Uterus (tissue), 4 donors: ENCODE measurements at places on chromosomes 16 and 17.

- no peak for DNase-seq
Observed at GRCh38 chr17:62722625-62723024, 85.5 kb downstream of the MARCHF10 start.

DNA sequence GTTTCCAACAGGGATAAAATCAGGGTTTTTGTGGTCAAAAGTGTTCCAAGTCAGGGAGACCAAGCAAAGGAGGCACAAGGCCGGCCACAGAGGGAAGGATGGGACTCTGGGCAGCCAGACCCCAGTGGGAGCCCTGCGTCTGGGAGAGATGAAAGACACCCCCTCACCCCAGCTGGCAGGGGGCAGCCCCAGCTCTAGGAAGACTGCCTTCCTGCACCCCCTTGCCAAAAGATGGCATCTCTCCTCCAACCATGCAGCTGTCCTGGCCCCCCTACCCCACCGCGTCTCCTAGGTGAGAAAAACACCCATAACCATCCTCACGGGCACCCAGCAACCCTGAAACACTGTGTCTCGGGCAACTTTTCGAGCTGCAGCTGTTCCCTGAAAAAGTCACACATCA is 51.3 kb downstream of the CUEDC1 start:
- DNase-seq, result no peak

GRCh38 chr16:58433569-58433951 is 41.3 kb downstream of the GINS3 start:
- no peak for DNase-seq

GRCh38 chr17:17144916-17145665 is 61.0 kb downstream of the PLD6 start:
- no peak for DNase-seq

GRCh38 chr16:72371307-72372086 is 199.5 kb upstream of the PMFBP1 start:
- DNase-seq, result no peak

DNA sequence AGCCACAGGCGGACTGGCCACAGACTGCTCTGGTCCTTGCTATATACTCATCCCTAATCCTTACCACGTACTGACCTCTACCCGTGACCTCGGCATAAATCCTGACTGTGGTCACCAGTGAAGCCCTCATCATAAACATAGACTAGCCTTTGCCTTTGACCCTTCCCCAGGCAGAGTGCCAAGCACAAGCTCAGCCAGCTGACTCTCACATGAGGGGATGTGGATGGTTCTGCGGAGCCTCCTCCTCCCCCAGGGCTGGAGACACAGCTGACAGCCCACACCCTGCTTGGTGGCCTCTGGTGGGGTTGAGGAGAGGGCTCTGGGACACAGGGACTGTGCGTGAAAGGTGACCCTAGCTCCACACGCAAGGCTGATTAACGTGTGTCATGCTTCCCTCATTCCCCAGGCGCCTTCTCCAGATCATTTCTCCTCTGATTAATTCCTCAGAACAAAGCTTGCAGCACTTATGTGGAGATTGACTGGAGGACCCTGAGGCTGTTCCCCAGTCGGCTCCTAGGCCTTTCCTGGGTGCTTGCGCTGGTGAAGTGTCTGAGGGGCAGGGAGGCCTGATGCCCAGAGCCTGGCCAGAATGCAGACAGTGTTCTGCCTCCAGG is 241.5 kb upstream of the NLRP1 start:
- DNase-seq, result no peak

DNA sequence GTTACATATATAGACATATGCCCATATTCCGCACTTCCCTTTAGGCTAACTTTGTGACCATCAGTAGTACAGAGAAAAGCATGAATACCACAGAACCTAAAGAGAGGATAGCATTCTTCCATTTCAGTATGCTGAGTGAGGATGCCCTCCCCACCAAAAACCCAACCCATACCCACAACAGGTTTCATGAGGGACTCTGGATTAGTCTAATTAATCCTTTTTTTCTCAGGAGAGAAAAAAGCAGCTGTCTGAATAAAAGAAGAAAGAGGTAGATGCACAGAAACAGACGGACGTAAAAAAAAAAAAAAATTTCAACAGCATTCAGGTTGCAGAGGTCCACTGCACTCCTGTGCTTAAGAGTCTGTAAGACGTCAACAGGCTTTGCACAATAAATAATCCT is 6.7 kb downstream of the MMD start:
- DNase-seq, result no peak

DNA sequence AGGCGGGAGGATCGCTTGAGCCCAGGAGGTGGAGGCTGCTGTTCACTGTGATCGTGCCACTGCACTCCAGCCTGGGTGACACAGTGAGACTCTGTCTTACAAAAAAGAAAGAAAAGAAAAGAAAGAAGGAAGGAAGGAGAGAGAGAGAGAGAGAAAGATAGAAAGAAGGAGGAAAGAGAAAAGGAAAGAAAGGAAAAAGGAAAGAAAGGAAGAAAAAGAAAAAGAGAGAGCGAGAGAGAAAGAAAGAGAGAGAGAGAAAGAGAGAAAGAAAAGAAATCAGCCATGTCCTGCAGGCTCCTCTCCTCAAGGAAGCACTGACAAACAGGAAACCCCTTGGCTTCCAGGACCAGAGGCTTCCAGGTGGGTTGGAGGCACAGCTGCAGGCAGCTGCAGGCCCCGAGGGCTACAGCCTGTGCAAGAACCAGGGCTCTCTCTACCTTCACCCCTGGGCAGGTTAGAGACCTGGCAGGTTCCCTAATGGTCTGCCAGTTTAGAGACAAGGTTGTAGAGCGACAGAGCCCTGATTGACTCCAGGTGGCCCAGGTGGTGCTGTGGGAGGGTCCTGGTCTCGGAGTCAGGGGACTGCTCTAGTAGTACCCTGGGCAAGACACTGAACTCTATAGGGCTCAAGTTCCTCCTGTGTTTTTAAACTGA is 53.8 kb downstream of the PECAM1 start:
- no peak for DNase-seq

- peak; percentile 77 for DNase-seq
Observed at GRCh38 chr17:40014375-40014980, 762 bp upstream of the CSF3 start.

GRCh38 chr16:77133706-77134105 is 57.3 kb upstream of the MON1B start:
- no peak for DNase-seq

GRCh38 chr17:79706931-79707850 is 23.6 kb upstream of the ENPP7 start:
- peak; percentile 73 for DNase-seq

DNA sequence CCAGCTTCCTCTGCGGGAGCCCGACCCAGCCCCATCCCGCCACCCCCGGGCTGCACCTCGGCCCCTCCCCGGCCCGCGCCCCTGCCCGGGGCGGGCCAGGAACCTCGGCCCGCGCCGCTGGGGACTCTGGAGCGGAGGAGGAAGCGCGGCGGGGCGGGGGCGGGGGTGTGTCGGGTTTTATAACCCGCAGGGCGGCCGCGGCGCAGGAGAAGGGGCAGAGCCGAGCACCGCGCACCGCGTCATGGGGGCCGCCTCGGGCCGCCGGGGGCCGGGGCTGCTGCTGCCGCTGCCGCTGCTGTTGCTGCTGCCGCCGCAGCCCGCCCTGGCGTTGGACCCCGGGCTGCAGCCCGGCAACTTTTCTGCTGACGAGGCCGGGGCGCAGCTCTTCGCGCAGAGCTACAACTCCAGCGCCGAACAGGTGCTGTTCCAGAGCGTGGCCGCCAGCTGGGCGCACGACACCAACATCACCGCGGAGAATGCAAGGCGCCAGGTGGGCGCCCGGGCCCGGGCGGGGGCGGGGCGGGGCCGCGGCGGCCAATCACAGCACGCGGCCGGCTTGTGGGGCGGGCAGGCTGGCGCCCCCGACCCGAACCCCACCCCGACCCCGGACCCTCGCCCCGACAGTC is at the start of gene ACE:
ACE (plus strand) TSS at position 208 of the 626 bp plus-strand sequence; CDS start at position 242, 34 bp downstream.
- DNase-seq, result no peak

GRCh38 chr17:75734674-75735294 is 13.5 kb downstream of the ITGB4 start:
- DNase-seq, result no peak

GRCh38 chr17:62807812-62808575 is at the start of gene MARCHF10:
Gene MARCHF10, minus strand, starts transcription at chr17:62808314. Its CDS starts 6,579 bp downstream, at chr17:62801735.
- peak; percentile 25 for DNase-seq

- DNase-seq, result no peak
Observed at GRCh38 chr17:72422204-72422504, 301.3 kb downstream of the SOX9 start.

DNA sequence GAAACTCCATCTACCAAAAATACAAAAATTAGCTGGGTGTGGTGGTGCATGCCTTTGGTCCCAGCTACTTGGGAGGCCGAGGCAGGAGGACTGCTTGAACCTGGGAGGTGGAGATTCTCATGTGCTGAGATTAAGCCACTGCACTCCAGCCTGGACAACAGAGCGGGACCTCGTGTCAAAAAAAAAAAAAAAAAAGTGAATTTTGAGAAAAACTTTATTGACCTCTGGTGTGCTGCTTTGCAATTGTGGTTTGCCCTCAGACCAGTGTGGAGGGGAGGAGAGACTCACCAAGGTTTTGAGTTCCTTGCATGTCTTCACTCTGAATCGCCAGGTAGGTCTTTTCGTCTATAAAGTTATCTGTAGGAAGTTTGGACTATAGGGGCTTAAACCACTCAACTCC is 145.2 kb downstream of the CPPED1 start:
- DNase-seq, result no peak

- no peak for DNase-seq
Observed at GRCh38 chr16:51376080-51376479, 225.0 kb upstream of the SALL1 start.

GRCh38 chr16:3857189-3858043 is 23.1 kb downstream of the CREBBP start:
- peak; percentile 58 for DNase-seq

DNA sequence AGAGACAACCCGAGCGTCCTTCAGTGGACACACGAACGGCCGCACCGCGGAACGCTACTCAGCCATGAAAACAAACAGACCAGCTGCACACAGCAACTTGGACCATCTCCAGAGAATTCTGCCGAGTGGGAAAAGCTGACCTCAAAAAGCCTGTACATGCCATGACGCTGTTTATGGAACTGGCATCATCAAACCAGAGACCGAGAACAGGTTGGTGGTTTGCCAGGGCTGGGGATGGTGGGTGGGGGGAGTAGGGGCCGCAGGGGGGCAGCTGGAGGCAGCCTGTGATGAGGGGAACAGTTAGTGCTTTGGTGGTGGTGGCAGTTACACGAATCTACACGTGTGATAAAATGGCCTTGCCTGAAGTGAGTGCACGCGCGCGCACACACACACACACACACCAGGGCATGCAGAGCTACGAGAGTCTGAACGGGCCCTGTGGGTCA is 169.8 kb downstream of the LAT start:
- no peak for DNase-seq

DNA sequence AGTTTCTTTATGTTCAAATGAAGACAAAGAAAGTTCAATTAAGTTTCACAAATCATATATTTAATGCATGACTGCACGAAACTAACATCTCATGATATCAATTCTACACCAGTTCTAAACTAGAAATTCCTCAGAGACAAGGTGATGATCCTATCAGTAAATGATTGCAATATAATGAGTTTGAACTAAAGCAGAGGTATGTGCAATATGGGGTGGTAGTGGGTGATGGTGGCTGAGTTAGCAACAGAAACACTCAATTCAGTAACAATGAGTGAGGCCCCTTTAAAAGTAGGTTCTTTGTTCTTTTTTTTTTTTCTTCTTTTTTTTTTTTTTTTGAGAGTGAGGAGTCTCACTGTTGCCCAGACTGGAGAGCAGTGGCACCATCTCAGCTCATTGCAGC is 1551.7 kb upstream of the GOT2 start:
- no peak for DNase-seq

- no peak for DNase-seq
Observed at GRCh38 chr17:35773679-35774425, 13.2 kb downstream of the C17orf50 start.

- no peak for DNase-seq
Observed at GRCh38 chr17:65190467-65191097, 53.4 kb downstream of the RGS9 start.

DNA sequence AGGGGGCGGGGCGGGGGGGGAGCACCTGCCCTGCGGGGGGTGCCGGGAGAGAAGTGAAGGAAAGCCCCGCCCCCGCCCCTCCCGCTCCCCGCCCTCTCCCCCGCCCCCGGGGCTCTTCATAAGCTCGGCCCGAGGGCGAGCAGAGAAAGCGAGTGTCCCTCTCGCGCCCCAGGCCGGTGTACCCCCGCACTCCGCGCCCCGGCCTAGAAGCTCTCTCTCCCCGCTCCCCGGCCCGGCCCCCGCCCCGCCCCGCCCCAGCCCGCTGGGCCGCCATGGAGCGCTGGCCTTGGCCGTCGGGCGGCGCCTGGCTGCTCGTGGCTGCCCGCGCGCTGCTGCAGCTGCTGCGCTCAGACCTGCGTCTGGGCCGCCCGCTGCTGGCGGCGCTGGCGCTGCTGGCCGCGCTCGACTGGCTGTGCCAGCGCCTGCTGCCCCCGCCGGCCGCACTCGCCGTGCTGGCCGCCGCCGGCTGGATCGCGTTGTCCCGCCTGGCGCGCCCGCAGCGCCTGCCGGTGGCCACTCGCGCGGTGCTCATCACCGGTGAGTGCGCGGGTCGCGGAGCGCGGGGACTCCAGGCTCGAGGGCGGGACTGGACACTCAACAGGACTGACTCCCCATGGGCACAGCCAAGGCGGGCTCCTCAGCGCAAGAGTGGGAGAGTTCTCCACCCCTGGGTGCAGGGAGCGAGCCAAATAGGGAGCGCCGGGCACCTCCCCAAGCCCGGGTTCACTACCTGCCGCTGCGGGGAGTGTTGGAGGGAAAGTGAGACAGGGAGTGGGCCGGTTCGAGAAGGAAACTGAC is at the start of gene HSD11B2:
HSD11B2 (plus strand) TSS at position 145 of the 798 bp plus-strand sequence; CDS start at position 273, 128 bp downstream.
- peak; percentile 52 for DNase-seq

DNA sequence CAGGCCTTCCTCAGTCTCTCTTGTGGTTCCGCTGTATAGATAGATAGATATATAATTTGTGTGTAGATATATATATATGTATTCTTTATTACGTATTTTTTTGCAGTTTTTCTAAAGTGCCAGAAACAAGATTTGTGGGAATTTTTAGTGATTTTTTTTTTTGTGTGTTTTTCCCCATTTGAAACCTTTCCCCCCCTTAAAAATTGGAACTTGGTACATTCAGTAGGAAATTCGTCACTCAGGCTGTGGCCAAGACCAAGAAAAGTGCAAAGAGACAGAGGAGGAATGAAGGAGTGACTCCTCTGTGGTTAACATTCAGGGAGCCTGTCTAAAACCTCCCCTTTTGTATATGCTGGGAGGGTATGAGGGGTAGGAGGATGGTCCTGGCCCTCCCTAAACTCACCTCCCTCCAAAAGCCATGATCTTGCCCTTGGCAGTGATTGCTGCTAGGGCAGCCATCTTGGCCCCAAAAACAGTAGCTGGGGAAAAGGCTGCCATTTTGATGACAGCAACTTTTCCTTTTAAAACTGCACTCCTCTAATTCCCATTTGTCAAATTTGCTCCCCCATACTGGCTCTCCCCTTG is 15.2 kb downstream of the CHRNB1 start:
- DNase-seq, result no peak

DNA sequence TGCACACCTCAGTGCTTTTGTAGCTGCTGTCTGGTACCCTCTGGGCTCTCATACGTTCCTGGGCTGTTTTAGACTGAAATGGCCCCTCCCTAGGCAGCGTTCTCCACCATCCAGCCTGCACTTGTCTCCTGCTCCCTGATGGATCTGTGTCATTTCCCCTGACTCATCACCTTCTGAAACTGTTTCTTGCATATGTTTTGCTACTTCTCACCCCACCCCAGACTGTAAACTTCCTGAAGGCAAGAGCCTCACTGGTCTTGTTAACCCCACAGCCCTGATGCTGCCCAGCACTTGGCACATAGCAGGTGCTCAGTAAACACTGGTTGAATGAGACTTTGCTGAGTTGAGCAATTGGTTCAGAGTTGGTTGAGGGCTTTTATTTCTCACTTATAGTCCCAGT is 78.7 kb downstream of the CRISPLD2 start:
- DNase-seq, result no peak

GRCh38 chr16:84361546-84361945 is 6.8 kb upstream of the ATP2C2 start:
- DNase-seq, result no peak

- DNase-seq, result no peak
Observed at GRCh38 chr16:58931436-58931835, 197.3 kb upstream of the GOT2 start.
